CD4-positive, alpha-beta T cell treated with Interleukin-15 for 4 hours (primary cell): ENCODE measurements at places on chromosomes 12 and 14.
A peak's percentile ranks its signal among the peaks of the same experiment; 100 is the strongest.

GRCh38 chr12:94172973-94173372 is 24.6 kb downstream of the PLXNC1 start:
- no peak for DNase-seq

- DNase-seq: no peak
Measured at GRCh38 chr12:115032521-115032920, 348.5 kb upstream of the TBX3 start.

- no peak for DNase-seq
Measured at GRCh38 chr12:120321382-120322202, 6.0 kb downstream of the PLA2G1B start.

DNA sequence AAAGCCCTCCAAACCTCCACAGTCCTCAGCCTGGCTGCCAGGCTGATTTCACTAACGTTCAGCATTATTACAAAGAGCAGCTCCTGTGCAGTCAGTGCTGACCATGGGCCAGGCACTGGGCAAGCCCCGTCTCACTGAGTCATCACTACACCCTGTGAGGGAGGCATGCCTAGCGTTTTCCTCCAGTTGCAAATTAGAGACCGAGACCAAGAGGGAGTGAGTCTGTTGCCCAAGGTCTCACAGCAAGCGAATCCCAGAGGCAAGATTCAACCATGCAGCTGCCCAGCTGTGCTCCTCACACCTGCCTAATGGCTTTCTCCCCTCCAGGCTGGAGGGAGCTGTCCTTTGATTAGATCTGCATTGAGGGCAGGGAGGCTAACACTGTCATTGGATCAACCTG is 229.3 kb upstream of the LHX5 start:
- DNase-seq: no peak

DNA sequence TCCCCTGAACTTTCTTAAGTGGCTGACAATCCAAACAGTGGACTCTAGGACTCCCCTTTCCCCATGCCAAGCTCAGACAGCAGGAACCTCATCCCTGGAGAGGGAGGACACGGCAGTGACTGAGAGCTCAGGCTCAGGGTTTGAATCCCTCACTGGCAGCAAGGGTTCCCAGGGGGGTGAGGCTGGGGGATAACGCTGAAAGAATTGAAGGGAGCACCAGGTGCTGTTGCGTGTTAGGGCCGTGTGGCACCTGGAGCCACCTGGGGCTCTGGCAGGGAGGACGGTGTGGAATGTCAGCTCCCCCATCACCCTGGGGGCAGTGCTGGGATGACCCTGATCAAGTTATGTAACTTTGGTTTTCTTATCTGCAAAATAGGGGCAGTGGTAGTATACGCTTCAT is 40.1 kb downstream of the ANO2 start:
- DNase-seq: no peak

GRCh38 chr12:51059086-51059485 is 11.0 kb downstream of the LETMD1 start:
- no peak for DNase-seq

DNA sequence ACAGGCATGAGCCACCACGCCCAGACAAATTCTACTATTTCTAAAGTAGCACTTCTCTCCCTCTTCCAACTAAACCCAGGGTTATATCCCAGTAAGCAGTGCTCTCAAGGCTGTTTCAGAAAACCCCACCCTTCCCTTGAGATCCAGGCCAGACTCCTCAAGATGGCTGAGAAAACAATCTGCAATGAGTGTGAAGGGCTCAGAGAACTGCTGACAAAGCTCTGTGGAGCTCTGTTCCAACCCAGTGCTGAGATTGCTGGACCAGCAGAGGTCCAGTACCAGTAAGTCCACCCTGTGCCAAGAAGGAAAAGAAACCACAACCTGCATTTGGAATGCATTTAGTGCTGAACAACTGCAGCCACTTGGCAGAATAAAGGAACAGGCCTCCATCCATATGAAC is 3.7 kb upstream of the IFFO1 start:
- DNase-seq: no peak

DNA sequence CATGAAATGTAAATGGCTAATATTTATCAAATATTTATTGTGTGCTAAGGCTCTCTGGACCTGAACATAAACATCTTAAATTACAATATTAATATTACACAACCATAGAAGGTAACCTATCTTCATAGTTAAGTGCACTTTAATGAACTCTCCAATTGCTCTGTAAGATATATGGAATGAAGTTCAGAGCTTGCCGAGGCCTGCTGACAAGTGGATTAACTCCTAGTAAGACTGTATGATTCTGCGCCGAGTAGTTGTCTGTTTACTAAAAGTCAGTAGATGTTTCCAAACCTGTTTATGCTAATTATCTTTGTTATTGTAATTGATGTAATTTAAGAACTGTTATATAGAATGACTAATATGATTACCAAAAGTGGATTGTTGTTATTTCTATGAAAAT is 77.2 kb downstream of the PTPRR start:
- DNase-seq: no peak

DNA sequence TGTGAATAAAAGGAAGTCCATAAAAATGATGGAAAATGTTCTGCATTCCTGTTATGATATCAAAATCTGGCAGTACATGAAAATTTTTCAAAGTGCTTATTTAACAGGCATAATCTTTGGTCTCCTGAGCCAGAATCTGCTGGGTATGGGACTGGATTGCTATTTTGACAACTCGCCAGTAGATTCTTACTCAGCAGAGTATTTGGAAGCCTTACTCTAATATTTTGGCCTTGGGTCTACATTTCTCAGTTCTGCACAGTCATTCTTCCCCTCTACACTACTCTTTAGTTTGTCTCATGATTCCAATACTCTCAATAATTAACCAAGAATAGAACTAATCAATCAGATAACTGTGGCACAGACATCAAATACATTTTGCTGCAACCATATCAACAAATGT is 1.1 kb upstream of the SLCO1B1 start:
- DNase-seq: no peak

DNA sequence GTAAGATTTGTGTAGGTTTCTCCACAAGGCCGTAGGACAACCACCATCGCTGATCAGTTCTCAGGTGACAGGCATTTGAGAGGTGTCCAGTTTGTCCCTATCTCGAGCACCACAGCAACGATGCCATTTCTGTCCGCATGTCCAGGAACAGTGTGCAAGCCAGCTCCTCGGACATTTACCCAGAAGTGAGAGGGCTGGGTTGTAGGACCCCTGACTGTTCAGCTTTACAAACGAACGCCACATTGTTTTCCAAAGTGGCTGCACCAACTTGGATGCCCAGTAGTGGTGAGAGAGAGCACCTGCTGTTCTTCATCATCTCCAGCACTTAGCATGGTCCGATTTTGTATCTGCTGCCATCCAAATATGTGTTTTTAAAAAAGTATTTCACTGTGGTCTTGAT is 38.6 kb downstream of the CYP46A1 start:
- no peak for DNase-seq

- DNase-seq: no peak
Measured at GRCh38 chr12:119692997-119693396, 25.1 kb downstream of the PRKAB1 start.

DNA sequence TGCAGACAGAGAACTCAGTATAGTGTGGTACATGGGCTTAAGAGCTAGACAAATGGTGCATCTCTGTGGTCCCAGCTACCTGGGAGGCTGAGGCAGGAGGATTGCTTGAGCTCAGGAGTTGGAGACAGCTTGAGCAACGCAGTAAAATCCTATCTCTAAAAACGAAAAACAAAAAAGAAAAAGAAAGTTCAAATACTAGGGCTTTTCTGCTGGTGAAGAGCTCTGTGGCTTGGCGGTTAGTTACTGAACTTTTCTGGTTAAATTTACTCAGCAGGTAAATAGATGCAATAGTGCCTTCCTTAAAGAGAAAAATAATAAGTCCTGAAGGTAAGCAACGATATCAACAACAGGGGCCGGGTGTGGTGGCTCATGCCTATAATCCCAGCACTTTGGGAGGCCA is 31.4 kb upstream of the RAP1B start:
- no peak for DNase-seq

GRCh38 chr14:74472601-74473000 is 20.5 kb downstream of the NPC2 start:
- DNase-seq: no peak

- DNase-seq: no peak
Measured at GRCh38 chr12:58415716-58416115, 474.3 kb downstream of the ATP23 start.

- no peak for DNase-seq
Measured at GRCh38 chr12:6274231-6275221, 36.0 kb upstream of the PLEKHG6 start.

- DNase-seq: no peak
Measured at GRCh38 chr12:118780939-118781338, 200.4 kb upstream of the SRRM4 start.

DNA sequence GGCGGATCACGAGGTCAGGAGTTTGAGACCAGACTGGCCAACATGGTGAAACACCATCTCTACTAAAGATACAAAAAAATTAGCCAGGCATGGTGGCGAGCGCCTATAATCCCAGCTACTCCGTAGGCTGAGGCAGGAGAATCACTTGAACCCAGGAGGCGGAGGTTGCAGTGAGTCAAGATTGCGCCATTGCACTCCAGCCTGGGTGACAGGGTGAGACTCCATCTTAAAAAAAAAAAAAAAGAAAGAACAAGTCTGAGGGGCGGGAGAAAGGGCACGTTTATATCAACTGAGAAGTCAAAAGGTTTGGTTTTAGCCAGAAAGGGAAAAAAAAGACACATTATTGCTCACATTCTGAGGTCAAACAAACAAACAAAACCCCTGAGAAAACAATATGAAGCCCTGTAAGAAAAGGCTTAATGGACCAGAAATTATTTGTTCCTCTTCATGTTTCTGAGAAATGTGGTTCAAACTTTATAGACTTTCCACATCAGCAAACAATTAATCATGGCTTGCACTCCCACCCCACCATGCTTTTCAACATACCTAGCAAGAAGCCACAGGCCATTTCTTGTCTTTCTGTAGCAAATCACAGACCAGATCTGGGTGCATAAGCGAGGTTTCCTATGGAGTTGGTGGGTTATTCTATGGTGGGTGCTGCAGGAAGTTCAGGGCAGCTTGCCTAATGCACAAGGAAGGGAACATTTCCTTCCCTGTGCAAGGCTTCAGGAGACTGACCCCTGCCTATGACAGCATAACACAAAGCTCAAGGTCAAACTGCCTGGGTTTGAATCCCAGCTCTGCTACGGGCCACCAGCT is 80.1 kb downstream of the SSPN start:
- no peak for DNase-seq

- no peak for DNase-seq
Measured at GRCh38 chr14:95311752-95312151, 8.0 kb downstream of the CLMN start.

GRCh38 chr12:461425-461824 is 1.7 kb downstream of the B4GALNT3 start:
- DNase-seq: no peak

GRCh38 chr14:24013654-24014514 is 25.2 kb downstream of the DHRS4L2 start:
- peak; percentile 79 for DNase-seq

GRCh38 chr12:54697851-54698250 is 49.7 kb upstream of the DCD start:
- no peak for DNase-seq

- DNase-seq: peak; percentile 28
Measured at GRCh38 chr12:8081251-8081920, 688 bp upstream of the NECAP1 start.

DNA sequence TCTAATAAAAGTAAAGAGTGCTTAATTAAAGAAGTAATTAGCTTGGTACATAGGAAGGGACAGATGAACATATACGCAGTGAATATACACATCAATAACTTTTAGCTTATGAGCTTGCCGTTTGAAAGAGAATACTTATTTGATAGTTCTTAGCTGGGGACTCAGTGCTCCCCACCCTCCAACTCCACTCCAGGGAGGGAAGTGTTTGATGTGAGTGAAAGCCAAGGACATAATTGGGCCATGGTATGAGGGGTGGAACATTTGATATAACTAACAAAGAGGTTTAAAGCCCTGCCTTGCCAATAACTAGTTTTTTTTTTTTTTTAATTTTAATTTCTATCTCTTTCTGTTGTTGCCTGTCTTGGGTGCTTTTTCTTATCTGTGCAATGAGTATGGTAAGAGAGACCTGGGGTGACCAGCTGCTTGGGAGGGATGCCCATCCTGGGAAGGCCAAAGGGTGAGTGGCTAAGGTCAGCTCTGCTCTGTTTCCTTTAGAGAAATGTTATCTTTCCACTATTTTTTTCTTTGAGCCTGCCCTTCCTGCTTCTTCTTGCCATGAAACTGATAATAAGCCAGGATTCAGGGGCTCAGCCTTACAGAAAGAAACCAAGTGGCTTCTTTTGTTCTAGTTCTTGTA is 132.8 kb upstream of the CPSF6 start:
- DNase-seq: no peak

DNA sequence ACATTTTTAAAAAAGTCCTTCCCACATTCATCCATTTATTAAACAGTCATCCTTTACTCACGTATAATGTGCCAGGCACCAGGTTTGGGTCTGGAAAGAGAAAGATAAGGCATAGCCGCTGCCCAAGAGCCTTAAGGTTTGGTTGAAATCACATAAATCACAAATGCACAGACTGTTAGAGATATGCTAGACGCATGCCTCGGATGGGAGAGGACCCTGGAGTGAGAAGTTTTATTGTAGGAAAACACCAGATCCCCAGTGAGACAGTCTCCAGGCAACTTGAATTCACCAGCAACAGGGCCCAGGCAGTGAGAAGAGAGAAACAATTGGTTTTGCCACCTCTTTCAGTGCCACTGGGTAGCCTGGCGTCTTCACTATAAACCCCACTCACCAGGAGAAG is 305.9 kb upstream of the AMIGO2 start:
- DNase-seq: no peak

GRCh38 chr14:64244279-64244678 is 49.9 kb downstream of the ESR2 start:
- DNase-seq: no peak
